ENCODE measurements at places on chromosomes 3 and 15.

DNA sequence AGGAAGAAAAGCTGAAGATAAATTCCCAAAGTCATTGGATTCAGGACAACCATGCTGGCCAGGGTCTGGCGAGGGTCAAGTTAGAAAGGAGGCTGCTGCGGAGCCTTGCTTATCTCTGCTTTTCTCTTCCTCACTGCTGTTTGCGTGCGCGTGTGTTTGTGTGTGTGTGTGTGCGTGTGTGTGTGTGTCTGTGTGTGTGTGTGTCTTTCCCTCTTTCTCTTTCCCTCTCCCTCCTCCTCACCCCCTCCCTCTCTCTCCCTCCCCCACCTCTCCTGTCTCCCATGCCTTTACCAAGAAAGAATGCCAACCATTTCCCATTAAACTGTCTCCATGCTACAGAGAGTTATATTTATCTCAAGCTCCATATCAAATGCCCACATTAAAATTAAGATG lies at the start of gene COLQ:
Gene COLQ (minus strand): TSS at position 134 of the 393 bp plus-strand sequence. CDS start 81 bp downstream, at position 53.
- no peak for DNase-seq

DNA sequence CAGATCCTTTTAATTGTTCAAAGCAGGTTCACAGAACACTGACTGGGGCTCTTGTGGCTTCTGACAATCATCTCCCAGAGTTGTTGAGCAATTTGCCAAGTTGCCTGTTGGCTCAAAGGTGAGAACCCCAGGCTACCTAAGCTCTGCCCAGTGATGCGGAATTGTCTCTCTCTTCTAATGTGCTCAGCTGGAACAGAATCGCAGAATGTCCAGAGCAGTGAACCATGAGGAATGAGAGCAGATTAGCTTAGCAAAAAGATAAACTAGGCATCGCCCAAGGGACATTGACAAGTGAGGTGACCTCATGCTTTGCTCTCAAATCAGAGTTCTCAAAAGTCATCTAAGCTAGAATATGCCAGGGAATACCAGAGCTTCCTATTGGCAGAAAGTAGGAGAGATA lies 148.1 kb downstream of the WDR76 start:
- DNase-seq, result no peak

GRCh38 chr3:143896486-143896885 lies 48.2 kb upstream of the SLC9A9 start:
- no peak for DNase-seq

DNA sequence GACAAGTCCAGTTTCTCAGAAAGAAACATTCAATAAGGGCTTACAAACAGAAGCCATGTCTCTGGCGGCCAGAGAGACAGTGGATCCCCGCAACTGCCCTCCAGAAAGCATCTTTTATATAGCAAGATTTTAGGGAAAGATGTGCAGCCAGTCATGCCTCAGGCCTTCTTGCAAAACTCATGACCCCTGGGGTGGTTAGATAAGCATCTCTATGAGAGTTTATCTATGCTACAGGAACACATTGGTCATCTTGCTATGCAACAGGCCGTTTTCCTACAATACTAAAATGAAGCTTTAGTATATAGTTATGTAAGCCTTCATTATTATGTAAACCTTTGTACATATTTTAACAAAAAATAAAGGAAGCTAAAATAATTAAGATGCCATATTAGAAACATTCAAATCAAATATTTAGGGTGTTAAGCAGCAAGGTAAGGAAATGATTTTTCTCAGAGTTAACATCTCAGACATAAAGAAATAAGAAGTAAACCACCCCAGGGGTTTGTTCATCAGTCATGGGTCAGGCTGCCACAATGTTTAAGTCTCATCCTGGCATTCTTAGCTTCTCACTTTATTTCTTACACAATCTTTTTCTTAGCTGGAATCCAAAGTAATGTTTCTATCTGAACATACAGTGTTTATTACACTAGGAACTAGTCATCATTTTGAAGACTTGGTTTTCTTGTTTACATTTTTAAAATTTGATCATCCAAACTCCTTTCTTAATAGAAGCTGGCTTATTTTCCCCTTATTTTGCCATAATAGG lies 6.3 kb upstream of the FSIP1 start:
- no peak for DNase-seq

GRCh38 chr3:24048843-24049242 lies 103.8 kb downstream of the NR1D2 start:
- no peak for DNase-seq
